ENCODE measurements at places on chromosomes 13 and 19.

DNA sequence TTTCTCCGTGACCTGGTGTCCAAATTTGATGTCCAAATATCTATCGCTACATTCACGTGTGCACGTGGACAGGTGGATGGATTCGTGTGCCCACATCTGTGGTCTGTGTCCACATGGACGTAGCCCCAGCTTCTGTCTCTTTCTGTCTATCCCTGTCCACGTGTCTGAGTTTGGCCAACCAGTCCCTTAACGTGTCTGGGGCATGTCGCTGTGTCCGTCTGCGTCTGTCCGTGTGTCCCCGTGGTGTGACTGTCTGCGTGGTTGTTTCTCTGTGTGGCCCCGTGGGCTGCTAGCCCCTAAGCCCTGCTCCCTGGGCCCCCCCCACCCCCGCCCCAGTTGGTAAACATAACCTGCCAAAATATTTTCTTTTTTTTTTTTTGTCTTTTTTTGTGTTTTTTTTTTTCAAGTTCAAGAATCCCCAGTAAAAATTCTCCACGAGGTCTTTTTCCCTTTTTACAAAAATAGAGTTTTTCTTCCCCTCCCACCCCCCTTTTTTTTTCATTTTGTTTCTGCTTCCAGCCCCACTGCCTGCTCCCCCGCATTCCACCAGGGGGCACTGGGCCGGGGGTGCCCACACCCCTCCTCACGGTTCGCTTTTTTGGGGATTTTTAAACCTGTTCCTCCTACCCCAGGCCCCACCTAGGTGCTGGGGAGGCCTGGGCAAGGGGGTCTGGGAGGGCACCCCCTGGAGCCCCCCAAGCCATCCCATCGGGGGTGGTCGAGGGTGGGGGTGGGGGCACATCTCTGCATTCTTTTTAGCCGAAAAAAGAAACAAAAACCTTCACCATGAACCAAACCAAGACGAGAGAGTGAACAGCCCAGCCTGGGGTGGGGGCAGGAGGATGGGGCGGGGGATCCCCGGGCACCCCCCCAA is 18.3 kb downstream of the PRKCSH start:
- DNase-seq = no peak

- no peak for DNase-seq
Measured at GRCh38 chr13:34241332-34241731, 423.4 kb downstream of the RFC3 start.

DNA sequence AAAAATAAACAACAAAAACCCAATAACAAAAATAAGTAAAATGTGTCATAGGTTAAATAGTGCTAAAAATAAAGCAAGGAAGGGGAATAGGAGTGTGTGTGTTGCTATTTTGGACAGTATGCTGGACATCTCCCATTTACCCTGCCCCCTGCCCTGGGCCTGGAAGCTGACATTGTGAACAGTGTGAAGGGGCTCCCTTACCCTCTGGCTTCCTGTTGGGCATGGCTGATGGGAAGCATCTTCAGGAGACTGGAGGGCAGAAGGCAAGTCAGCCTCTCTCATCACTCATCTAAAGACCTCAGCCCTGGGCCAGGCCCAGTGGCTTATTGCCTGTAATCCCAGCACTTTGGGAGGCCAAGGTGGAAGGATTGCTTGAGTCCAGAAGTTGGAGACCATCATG is 26.7 kb downstream of the KCTD15 start:
- no peak for DNase-seq

GRCh38 chr19:50203281-50204080 is at the start of gene MYH14:
Gene MYH14 (plus strand): TSS chr19:50203622. CDS start chr19:50210366, 6,744 bp downstream.
- DNase-seq = no peak

GRCh38 chr13:50671497-50671850 is 172.0 kb downstream of the DLEU7 start:
- DNase-seq = no peak

DNA sequence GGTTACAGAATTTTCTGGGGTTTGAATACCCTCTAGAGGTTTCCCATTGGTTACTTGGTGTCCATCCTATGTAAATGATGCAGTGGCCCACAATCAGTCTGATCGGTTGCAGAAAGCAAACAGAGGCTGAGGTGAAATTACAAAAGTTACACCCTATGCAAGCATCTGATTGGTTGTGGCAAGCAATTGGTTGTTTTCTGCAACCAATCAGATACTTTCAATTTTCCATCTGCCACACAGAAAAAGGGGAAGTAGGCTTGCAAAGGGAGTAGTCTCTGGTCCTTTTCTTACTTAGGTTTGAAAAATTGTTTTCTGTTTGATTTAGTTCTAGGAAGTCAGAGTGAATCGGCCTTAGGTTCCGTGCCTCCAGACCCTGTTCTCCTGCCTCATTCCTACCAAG is 93.1 kb downstream of the WTIP start:
- DNase-seq = no peak

DNA sequence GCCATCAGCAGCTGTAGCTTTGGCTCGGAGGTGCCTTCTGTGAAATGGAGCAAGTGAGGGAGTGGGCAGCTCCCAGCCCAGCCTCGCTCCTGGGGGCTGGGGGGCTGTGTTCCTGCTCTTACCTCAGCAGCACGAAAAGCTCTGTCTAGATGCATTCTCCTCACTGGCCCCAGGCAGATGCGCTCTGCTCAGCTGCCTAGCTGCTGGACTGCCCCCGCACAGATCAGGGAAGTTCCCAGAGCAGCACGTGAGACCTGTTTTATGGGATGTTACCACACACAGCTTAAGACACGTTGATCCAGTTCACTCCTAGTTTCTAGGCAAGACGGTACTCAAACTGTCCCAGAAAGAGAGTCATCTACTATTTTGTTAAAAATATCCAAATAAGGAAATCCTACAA is 13.6 kb downstream of the LCP1 start:
- DNase-seq = no peak

- DNase-seq = no peak
Measured at GRCh38 chr19:6091771-6092291, 18.5 kb downstream of the RFX2 start.
